Myocyte (in vitro differentiated cells): ENCODE measurements at places on chromosomes 3 and 15. TPM values are rescaled to one million over a fixed set of nuclear protein-coding genes. Genes with fewer than 3 reads are reported as not detected.

CA12 gene
- total RNA-seq = 0.26 and 0.62 TPM in 2 replicates

HEMK1 gene
- 6.2 and 9.7 TPM in 2 replicates for total RNA-seq

SEC62 gene
- 37.3 and 37.7 TPM in 2 replicates for total RNA-seq

CYP1A2 gene
- total RNA-seq = not detected in 2 replicates

CAV3 gene
- 90.5 and 133 TPM in 2 replicates for total RNA-seq

THBS1 gene
- 1,149 and 1,987 TPM in 2 replicates for total RNA-seq

PSTPIP1 gene
- not detected in 2 replicates for total RNA-seq

LIPH gene
- not detected in 2 replicates for total RNA-seq

ANKUB1 gene
- total RNA-seq = not detected in 2 replicates

SAMMSON gene
- 0.08 TPM in 1 of 2 replicates, not detected in the other for total RNA-seq

LRIG1 gene
- total RNA-seq = 3.0 and 3.4 TPM in 2 replicates

PLSCR4 gene
- 6.6 and 8.5 TPM in 2 replicates for total RNA-seq

MAGEL2 gene
- total RNA-seq = 0.16 and 0.31 TPM in 2 replicates

BLOC1S6 gene
- 80.9 and 84.8 TPM in 2 replicates for total RNA-seq

SLC38A3 gene
- total RNA-seq = 9.1 and 42.7 TPM in 2 replicates

SRPRB gene
- 53.8 and 59.9 TPM in 2 replicates for total RNA-seq

SLC25A20 gene
- total RNA-seq = 23.7 and 37.9 TPM in 2 replicates

PPM1L gene
- total RNA-seq = 4.0 and 5.1 TPM in 2 replicates

CYP8B1 gene
- not detected in 2 replicates for total RNA-seq

COL6A5 gene
- not detected in 2 replicates for total RNA-seq

IL20RB gene
- 0.83 and 1.0 TPM in 2 replicates for total RNA-seq

RHO gene
- total RNA-seq = not detected in 2 replicates

AMIGO3 gene
- 1.3 and 1.8 TPM in 2 replicates for total RNA-seq

ERC2 gene
- 0.32 and 0.36 TPM in 2 replicates for total RNA-seq

SCAANT1 gene
- not detected in 2 replicates for total RNA-seq

SLC22A13 gene
- total RNA-seq = 0.16 and 0.40 TPM in 2 replicates

FGD5 gene
- not detected in 2 replicates for total RNA-seq

EIF1B gene
- 9.1 and 12.2 TPM in 2 replicates for total RNA-seq

NUP210 gene
- not detected in 2 replicates for total RNA-seq

CCR3 gene
- total RNA-seq = 0.10 TPM in 1 of 2 replicates, not detected in the other

NOX5 gene
- 1.1 and 1.3 TPM in 2 replicates for total RNA-seq

PLA2G4D gene
- total RNA-seq = not detected in 2 replicates

CGNL1 gene
- total RNA-seq = 3.7 and 4.0 TPM in 2 replicates

MOBP gene
- not detected in 2 replicates for total RNA-seq

SLC28A2 gene
- not detected in 2 replicates for total RNA-seq

LSAMP gene
- total RNA-seq = 0.03 TPM in 1 of 2 replicates, not detected in the other

GATM gene
- 36.4 and 47.1 TPM in 2 replicates for total RNA-seq

DHX30 gene
- total RNA-seq = 87.6 and 90.2 TPM in 2 replicates

PRKCD gene
- 1.3 and 1.4 TPM in 2 replicates for total RNA-seq

CCPG1 gene
- 63.6 and 64.1 TPM in 2 replicates for total RNA-seq

GP9 gene
- not detected in 2 replicates for total RNA-seq

PLA2G4E gene
- not detected in 2 replicates for total RNA-seq

ZNF502 gene
- total RNA-seq = 2.0 and 2.6 TPM in 2 replicates

C15orf62 gene
- not detected in 2 replicates for total RNA-seq

AADAC gene
- not detected in 2 replicates for total RNA-seq

UBL7 gene
- 44.4 and 63.2 TPM in 2 replicates for total RNA-seq

GOLGA8J gene
- total RNA-seq = not detected in 2 replicates

ARRDC4 gene
- 22.7 and 30.6 TPM in 2 replicates for total RNA-seq

CHDH gene
- total RNA-seq = 0.05 and 2.4 TPM in 2 replicates

NAALADL2 gene
- total RNA-seq = 10.7 and 14.8 TPM in 2 replicates

WDR53 gene
- total RNA-seq = 5.5 and 8.3 TPM in 2 replicates

SAMD7 gene
- not detected in 2 replicates for total RNA-seq

PLCD1 gene
- 11.2 and 19.6 TPM in 2 replicates for total RNA-seq

XCR1 gene
- not detected in 2 replicates for total RNA-seq

GOLGA6A gene
- 0.16 TPM in 1 of 2 replicates, not detected in the other for total RNA-seq

ESYT3 gene
- total RNA-seq = 1.7 and 2.8 TPM in 2 replicates

APOD gene
- total RNA-seq = 3.6 and 5.5 TPM in 2 replicates

TRPM7 gene
- 36.2 and 37.1 TPM in 2 replicates for total RNA-seq
